ENCODE measurements at places on chromosomes 12 and 14. TPM values are rescaled to one million over a fixed set of nuclear protein-coding genes. Genes with fewer than 3 reads are reported as not detected.

The FAM90A1 gene
- 0.10 TPM for total RNA-seq

The JPH4 gene
- total RNA-seq, result 1.2 TPM

The TAS2R8 gene
- not detected for total RNA-seq

The TMEM132C gene
- total RNA-seq, result 2.7 TPM

The DUSP6 gene
- 37.6 TPM for total RNA-seq

The LHX5 gene
- not detected for total RNA-seq

The KRT3 gene
- total RNA-seq, result not detected

The TCTN1 gene
- total RNA-seq, result 18.6 TPM

The RHNO1 gene
- total RNA-seq, result 21.3 TPM

The A2ML1 gene
- 124 TPM for total RNA-seq

DNA sequence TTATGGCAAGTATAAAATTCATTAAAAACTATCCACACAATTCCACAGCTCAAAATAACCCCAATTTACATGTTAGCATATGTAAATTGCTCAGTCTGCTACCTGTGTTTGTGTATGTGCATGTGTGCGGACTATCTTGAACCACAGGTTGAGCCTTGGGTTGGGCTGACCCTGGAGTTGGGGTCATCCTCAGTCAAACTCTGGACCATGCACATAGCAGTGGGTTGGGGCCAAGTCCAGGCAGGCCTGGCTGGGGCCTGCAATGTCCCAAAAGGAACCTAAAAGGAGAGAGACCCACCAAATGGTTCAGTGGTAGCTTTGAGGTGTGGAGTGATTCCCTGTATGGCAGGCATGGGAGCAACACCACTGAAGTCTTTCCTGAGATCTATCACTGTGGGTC lies 156.1 kb downstream of the FOXN3 start:
- no peak for DNase-seq

GRCh38 chr12:873954-874353 lies 75.5 kb downstream of the RAD52 start:
- no peak for DNase-seq

DNA sequence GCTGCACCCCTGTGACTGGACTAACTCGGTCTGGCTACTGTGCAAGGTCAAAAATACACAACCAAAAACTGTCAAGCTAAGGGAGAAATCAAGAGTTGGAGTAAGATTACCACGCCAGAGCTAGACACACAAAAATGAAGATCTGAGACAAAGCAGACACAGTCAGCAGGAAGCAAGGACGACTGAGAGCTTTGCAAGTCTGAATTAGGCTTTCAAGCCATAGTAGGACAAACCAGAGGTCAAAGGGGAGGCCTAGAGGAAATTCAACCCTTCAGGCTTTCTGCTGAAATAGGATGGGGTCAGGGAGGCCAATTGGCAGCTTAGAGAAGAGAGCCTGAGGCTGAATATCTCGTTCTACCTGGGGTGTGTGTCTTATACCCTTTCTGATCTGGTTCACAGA lies 117.3 kb downstream of the LLPH start:
- no peak for DNase-seq

DNA sequence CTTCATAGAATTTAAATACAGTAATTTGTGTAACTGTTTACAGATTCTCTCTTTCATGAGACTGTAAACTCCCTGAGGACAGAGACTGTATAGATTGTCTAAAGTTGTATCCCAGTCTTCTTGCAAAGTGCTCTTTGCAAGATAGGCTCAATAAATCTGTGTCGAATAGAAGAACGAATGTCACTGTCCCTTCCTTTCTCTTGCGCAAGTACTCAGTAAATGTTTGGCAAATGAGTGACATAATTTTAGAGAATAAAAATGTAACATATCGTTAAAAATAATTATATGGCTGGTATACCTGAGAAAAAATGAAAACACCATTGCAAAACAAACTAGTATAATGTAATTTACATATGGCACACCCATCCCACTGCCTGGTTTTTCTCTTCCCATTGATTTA lies 1.9 kb upstream of the RALGAPA1 start:
- DNase-seq, result no peak

- peak; percentile 58 for DNase-seq
Measured at GRCh38 chr12:108826101-108826806, 31.1 kb downstream of the SSH1 start.

DNA sequence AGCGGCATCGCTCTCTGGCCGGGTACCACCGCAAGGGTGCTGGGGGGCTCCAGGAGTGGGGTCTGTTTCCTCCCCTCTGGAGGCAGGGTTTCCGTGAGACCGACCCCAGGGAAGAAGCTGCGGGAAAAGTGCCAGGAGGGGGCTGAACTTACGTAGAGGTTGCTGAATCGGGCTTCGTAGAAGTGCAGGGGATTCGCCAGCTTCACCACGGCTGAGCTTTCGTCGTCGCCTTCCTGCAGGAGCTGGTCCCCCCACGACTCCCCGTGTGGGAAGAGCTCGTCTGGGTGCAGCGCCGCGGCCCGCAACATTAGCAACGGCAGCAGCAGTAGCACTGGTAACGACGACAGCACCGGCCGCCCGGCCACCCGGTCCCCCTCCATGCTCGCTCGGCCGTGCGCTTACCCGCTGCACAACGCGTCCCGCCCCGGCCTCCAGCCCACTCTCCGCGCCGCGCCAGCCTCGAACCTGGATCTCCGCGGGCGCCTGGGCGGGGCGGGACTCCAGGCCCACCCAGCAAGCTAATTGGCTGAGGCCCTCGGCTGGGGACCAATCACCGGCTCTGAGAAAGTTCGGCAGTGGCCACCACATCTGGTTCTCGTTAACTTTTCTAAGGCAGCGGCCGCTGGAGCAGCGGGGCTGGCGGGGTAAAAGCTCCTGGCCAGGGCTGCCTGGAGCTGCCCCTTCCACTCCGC lies at the start of gene NID2:
Gene NID2 (minus strand): TSS at position 445 of the 692 bp plus-strand sequence. CDS start 65 bp downstream, at position 380.
- DNase-seq, result peak; percentile 95

- DNase-seq, result no peak
Measured at GRCh38 chr12:126719912-126720705, 1546.9 kb upstream of the TMEM132C start.

DNA sequence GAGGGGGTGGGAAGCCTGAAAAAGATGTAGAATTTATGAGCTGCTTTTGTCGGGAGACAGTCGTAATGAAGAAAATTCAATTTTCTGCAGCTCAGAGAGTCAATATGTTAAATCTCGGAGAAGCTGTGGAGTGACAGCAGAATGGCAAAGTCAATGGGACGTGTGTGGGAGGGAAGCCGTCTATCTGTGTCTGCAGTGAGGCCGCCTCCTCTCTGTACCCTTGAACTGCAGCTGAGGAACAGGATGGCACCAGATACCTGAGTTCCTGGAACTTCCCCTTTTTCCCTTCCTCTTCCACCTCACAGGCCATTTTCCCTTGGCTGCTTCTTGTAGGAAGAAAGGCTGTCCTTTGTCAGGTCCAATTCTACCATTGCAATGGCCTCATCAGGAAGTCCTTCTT lies 9.3 kb upstream of the CALCOCO1 start:
- no peak for DNase-seq

- DNase-seq, result no peak
Measured at GRCh38 chr14:32661216-32661615, 277.5 kb upstream of the NPAS3 start.

GRCh38 chr12:72295101-72295500 lies 22.9 kb downstream of the TRHDE start:
- no peak for DNase-seq

GRCh38 chr12:52598966-52599365 lies 2.3 kb downstream of the KRT72 start:
- peak; percentile 60 for DNase-seq

GRCh38 chr12:24470050-24470449 lies 478.9 kb downstream of the BCAT1 start:
- no peak for DNase-seq

DNA sequence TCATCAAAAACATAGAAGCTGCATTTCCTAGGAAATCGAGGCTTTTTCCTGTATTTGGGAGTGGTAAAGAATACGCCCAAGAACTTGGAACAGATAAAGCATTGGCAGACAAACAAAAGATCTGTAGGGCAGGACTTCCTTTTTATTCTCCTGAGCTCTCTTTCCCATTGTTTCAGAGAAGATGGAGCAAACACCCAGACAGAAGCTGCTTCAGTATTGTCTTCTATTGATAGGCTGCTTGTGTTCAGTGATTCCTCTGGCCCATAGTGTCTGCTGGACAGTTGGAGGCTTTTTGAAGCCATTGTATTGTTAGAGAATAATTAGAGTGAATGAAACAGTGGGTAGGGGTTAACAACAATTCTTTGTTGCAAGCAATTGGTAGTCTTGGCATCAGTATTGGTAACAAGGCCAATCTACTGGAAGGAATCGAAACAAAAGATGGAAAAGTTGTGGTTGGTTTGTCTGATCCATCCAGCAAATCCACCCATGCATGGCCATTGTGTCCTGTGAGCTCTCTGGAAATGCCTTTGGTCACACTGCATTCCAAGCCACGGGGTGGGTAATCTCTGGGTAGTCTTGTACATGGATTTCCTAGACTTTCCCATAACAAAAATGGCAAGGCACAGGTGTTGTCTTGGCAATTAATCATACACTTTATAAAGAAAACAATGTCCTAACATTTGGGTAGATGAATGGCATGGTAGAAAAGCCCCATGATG lies 424.8 kb downstream of the RAD51B start:
- DNase-seq, result no peak

GRCh38 chr14:92121207-92121669 lies 268 bp downstream of the NDUFB1 start:
- peak; percentile 44 for DNase-seq

- no peak for DNase-seq
Measured at GRCh38 chr12:75877763-75878621, 153.6 kb downstream of the PHLDA1 start.

DNA sequence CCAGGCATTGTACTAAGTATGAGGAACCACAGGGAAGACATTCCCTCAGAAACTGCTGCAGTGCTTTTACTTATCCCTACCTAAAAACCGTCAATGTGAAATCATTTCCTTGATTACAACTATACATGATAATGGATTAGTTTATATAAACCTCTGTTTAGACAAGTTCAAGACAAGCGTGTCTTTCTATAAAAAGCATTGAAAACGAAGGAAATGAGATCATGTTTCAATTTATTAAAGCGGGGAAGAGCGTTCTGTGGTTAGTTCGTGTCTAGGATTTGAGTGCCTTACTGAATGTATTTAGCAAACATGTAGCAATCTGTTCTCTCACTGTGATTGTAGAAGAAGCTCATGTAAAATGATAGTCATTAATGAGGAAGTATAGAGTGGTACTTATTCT lies 37.5 kb downstream of the GALC start:
- DNase-seq, result no peak

- DNase-seq, result no peak
Measured at GRCh38 chr12:130804216-130804615, 34.8 kb downstream of the STX2 start.

DNA sequence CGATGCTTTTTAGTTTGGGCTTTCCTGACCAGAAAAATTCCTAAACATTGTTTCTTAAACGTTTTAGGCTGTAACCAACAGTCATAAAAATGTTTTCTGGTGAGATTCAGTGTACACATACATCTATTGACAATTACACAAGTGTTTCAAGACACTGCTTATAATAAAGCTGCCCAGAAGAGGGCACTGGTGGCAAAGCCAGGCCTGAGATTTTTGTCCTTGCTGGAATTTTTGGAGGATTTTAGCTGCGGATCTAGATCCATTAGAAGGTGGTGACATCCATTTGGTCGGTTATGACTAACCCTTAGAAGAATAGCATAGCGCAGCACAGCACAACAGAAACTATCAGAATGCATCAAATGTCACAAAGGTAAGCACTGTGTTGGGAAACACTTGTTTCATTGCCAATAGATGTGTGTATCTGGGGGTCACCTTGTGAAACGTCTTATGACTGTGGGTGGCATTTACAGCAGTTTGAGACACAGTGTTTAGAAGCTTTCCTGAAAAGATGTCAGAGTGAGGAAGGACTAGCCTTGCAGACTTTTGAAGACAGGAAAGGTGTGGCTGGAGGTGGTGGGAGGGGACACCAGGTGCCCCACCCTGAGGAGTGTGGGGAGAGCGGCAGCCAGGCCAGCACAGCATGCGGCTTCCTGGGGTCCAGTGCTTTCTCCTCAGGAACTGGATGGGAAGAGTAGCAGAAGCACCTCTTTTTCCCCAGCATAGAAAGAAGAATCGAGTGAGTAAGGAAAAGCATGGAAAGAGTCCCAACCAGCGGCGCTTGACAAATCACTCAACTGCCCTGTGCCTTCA lies 54.7 kb upstream of the FKBP4 start:
- DNase-seq, result no peak

DNA sequence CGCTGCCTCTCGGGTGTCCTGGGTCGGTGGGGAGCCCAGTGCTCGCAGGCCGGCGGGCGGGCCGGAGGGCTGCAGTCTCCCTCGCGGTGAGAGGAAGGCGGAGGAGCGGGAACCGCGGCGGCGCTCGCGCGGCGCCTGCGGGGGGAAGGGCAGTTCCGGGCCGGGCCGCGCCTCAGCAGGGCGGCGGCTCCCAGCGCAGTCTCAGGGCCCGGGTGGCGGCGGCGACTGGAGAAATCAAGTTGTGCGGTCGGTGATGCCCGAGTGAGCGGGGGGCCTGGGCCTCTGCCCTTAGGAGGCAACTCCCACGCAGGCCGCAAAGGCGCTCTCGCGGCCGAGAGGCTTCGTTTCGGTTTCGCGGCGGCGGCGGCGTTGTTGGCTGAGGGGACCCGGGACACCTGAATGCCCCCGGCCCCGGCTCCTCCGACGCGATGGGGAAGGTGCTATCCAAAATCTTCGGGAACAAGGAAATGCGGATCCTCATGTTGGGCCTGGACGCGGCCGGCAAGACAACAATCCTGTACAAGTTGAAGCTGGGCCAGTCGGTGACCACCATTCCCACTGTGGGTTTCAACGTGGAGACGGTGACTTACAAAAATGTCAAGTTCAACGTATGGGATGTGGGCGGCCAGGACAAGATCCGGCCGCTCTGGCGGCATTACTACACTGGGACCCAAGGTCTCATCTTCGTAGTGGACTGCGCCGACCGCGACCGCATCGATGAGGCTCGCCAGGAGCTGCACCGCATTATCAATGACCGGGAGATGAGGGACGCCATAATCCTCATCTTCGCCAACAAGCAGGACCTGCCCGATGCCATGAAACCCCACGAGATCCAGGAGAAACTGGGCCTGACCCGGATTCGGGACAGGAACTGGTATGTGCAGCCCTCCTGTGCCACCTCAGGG lies 679 bp downstream of the ARF6 start:
- DNase-seq, result peak; percentile 65

GRCh38 chr12:7203109-7203508 lies 13.6 kb downstream of the PEX5 start:
- no peak for DNase-seq

GRCh38 chr14:50039734-50040400 lies 76.5 kb downstream of the VCPKMT start:
- peak; percentile 69 for DNase-seq

DNA sequence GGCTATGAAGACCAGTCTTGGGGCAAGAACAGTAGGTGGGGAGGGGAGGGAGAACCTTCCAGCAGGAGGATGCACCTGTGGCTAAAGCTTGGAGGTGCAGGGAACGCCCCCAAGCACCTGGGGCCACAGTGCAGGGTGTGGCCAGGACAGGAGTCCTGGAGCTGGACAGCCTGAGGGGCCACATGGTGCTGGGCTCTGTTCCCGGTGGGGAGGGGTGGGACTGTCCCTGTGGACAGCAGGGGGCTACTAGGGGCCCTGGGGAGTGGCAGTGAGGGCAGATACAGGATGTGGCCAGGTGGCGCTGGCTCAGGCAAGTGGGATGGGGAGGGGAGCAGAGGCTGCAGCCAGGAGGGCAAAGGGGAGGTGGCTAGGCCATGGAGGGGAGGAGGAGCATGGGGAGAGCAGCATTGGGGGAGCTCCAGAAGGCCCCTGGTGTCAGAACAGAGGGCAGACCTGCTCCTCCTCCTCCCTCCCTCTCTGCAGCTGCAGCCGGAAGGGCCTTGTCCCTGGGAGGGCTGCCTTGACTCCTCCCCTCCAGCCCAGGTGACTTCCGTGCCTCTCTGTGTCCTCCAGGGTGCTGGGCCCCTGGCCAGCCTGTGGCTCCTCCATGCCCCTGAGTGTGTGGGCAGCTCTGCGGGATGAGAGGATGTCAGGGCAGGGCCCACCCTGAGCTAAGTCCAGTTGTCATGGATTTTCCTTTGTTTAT lies 68.4 kb upstream of the DLK1 start:
- no peak for DNase-seq
